Stimulated activated CD4-positive, alpha-beta T cell treated with anti-CD3 and anti-CD28 coated beads, Interleukin-1b, Interleukin-23, amount 100 ng/mL, for 24 hours (primary cell): ENCODE measurements at places on chromosomes 2 and 18.

- no peak for DNase-seq
Measured at GRCh38 chr18:55403421-55403949, 184.5 kb downstream of the TCF4 start.

DNA sequence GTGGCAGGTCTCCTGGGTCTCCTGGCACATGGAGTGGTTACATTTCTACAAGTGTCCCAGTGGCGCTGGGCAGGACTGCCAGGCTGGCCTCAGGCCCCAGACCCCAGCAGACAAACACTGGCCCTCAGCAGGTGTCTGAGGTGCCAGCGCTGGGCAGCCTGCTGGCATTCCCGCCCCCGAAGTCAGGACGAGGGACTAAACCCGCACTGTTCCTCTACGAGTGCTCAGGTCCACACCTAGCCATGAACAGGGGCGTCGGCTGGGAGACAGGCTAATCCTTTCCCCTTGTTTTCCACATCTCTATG, 12.8 kb downstream of the SNED1 start:
- DNase-seq = no peak

GRCh38 chr2:42931146-42931817, 138.9 kb upstream of the HAAO start:
- no peak for DNase-seq

- no peak for DNase-seq
Measured at GRCh38 chr2:161327582-161327981, 19.4 kb downstream of the PSMD14 start.

DNA sequence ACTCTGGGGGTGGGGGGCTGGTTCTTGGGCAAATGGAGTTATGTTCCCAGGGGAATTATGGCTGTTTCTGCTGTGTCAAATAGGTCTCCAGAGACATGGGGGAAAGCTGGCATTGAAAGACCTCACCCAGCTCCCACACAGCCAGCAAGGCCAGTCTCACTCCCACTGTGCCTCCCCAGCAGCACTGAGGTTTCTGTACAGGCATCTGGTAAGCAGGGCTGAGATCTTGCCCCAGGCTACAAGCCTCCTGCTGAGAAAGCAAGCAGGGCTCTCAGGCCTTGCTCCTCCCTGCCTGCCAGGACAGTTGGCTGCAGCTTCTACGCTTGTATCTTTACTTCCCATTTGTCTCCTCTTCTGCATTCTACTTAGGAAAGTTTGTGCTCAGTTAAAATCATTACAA, 50.5 kb upstream of the FHOD3 start:
- DNase-seq = no peak

- no peak for DNase-seq
Measured at GRCh38 chr2:205390866-205391265, 291.4 kb upstream of the NRP2 start.

DNA sequence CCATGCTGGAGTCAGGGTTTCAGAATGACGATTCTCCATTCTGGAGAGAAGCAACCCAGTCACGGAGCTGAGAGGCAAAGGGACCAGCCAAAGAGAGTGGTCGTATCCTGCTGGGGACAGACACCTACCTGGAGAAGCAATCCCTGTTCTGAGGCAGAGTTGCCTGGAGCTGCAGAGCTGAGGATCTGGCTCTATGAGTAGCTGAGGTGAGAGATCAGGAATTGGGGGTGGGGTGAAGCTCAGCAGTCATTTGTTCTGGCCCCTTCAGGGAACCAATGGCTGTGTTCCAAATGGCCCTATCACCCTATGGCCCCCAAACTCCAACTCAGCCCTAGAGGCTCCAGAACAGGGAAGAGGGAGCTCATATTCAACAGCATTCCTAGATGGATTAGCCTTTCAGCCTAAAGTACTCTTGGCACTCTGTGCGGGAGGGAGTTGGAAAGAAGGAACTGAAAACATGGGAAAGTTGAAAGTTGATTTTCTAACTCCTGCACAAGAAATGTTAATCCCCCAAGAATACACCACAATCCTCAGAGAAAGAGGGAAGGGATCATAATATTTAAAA, 3.3 kb upstream of the ATRAID start:
- no peak for DNase-seq

- DNase-seq = no peak
Measured at GRCh38 chr2:120474486-120474885, 128.6 kb downstream of the INHBB start.

- DNase-seq = no peak
Measured at GRCh38 chr18:76894566-76895346, 72.4 kb downstream of the ZNF236 start.

GRCh38 chr18:51135364-51135763, 62.1 kb downstream of the MEX3C start:
- DNase-seq = no peak

DNA sequence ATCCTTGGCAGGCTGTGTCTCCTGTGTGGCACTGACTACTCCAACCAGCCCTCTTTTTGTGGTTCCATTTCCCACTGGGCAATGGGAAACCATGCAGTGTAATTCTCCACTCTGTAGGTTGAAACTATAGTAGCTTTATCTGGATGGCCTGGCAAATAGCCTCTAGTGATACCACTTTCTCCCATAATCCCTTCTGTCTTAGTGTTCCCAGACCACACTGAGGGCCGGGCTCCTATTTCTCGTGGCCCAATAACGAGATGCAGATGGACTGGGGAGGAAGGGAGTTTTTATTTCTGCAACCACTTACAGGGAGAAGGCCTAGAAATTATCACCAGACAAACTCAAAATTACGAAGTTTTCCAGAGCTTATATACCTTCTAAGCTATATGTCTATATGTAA, 24.7 kb downstream of the SKA1 start:
- DNase-seq = no peak

GRCh38 chr18:31120594-31120993, 18.4 kb upstream of the DSC2 start:
- no peak for DNase-seq

DNA sequence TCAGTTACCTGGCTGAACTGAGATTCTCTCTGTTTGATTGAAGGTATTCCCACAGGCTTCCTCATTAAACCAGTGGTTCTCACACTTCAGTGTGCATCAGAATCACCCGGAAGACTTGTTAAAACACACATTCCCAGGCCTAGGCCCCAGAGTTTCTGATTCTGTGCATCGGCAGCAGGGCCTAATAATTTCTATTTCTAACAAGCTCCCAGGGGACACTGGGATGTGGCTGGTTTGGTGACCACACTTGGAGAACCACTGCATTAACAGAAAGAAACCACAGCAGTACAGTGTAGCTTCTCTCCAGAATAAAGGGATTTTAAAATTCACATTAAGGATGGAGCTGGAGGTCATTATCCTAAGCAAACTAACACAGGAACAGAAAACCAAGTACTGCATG, 6.5 kb downstream of the MRO start:
- no peak for DNase-seq

GRCh38 chr2:96927405-96928171, 57.7 kb upstream of the SEMA4C start:
- DNase-seq = no peak

DNA sequence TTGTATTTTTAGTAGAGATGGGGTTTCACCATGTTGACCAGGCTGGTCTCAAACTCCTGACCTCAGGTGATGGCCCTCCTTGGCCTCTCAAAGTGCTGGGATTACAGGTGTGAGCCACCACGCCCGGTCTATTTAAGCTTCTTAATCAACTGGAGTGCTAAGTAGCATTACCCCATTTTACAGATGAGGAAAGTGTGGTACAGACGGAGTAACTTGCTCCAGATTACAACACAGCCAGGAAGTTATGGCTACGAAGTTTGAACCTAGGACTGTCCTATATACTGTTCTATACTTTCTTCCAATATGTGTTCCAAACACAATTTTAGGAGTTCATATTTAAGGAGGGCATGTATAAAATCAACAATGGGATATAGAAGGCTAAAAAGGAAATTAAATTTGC, 197.7 kb downstream of the TGIF1 start:
- no peak for DNase-seq

DNA sequence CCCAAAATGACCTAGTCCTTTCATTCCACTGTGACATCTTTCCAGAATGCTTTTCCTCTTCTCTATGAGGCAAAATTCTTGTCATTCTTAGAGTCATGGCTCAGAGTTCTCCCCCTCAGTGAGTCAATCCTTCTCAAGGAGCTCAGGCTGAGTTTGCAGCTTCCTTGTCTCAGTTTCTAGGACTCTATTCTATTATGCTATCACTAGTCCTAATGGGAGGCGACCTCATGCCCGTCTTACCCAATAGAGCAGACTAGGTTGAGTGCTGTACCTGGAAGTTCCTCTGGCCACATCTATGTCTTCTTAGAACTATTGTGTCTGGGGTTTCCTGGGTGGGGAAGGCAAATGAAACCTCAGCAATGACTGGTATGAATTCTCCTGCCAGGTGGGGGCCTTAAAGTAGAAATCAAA, 51.5 kb downstream of the HAUS1 start:
- no peak for DNase-seq

- no peak for DNase-seq
Measured at GRCh38 chr2:226694149-226694548, 105.5 kb downstream of the IRS1 start.

GRCh38 chr18:63016270-63016669, 300.9 kb downstream of the PHLPP1 start:
- no peak for DNase-seq

GRCh38 chr2:179965291-179966258, 41.5 kb downstream of the CWC22 start:
- DNase-seq = no peak

DNA sequence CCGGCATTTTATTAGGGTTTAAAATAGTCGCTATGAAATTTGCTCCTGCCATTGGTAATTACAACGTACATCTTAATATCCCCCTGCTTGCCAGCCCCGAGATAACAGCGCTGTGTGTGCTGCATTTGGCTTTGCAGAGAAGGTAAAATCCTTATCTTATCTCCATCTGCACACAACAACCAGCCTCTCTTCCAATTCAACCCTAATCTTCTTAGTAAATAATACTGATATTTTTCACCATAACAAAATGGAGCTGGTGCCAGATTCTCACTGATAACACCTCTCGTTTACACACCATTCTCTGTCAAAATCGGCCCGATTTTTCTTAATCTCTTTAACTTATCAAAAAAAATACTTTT, 61.4 kb upstream of the SIX3 start:
- DNase-seq = no peak

DNA sequence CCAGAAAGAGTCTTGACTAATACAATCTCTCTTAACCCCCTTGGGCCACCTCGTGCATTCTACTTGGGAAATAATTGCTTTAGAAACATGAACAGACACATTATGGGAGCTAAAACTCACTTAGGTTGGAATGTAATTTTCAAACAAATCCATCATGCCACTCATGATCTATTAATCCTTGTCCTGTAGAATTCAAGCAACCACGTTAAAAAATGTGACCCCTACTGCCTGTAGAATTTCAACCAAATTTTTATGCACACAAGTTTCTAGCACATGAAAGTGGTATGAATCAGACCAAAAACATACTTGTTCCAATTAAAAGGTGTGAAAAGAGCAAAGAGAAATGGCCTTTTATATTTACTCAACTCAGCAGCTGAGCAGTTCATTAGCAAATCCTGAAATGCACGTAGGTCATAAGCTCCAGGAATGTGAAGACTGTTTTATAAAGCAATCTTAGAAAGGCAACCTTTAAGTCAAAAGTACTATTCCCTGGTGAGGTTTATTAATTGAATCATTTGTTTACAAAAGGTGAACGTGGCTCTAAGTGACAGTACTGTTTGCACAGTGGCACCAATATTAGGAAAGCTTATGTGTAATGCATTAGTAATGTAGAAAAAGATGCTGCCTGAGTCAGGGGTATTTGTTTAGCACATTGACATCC, 459.4 kb upstream of the UBE2E3 start:
- DNase-seq = no peak

DNA sequence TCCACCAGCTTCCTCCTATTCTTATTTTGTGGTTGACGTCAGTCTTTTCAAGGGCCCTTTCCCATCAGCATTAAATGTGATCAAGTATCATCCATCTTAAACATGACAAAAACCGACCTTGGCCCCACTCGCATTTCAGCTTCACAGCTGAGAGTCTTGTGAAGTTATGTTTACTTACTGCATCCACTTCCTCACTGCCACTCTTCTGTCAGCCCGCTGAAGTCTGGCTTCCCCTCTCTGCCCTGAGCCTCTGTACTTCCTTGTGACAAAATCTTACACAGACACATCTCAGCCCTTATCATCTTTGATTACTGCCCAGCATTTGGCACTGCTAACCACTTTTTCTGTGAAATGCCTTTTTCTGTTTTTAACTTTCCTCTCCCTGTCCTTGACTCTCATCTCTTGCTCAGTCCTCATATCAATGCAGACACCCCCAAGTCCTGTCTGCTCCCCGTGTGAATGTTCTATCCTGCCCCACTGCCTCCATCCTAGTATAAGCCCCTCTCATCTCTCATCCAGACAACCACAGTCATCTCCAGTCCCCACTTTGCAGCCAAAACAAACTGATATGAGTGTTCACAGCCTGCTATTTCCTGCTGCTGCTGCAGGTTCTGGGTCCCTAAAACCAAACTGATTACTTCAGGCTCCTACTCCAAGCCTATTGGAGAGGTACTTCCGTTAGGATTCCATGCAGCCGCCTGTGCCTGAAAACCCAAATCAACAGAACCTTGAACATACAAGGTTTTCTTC, 31.4 kb downstream of the FOSL2 start:
- no peak for DNase-seq

- no peak for DNase-seq
Measured at GRCh38 chr2:143852759-143853158, 667.2 kb downstream of the ZEB2 start.

DNA sequence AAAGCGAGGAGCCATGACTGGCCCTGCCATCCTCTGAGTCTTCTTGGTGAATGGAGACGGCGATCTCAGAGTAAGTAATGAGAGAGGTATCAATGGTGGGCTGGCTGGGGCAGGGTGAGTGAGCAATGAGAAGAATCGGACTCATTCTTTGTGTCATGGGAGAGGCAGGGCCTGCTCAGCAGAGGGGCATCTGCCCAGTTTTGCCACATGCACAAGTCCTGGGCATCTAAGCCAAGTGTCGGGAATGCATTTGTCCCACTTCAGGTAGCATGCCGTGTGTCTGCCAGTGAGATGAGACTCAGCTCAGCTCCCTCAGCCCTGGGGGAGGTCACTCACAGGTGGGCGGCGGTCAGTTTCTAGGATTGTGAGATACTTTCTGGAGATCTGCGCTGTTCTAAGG, 791.0 kb upstream of the RAB6C start:
- no peak for DNase-seq

DNA sequence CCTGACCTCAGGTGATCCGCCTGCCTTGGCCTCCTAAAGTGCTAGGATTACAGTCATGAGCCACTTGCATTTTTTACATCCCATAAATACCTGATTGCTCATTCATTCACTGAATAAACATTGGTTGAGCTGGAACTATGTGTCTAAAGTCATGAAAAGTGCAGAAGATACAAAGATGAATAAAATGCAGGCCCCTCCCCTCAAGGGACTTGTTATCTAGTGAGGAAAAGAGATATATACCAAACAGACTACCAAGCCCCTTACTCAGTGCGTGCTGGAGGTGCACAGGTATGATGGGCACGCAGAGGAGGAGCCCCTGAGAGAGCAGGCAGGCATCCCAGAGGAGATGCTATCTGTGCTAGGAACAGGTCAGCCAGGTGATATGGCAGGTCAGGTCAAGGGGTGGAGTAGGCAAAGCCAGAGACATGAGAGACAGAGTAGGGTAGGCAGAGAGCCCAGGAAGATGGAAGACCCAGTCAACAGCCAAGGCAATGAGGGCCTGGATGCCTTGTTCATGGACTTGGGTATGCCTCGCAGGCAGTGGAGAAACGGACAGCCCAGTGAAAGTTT, 7.7 kb downstream of the FHL2 start:
- DNase-seq = no peak

GRCh38 chr2:218079943-218080913, 11.2 kb downstream of the RUFY4 start:
- no peak for DNase-seq

GRCh38 chr2:20366672-20367116, 16.1 kb upstream of the PUM2 start:
- no peak for DNase-seq
